Cortex of kidney (tissue), 1 donor: ENCODE measurements at places on chromosomes 7 and 10.

DNA sequence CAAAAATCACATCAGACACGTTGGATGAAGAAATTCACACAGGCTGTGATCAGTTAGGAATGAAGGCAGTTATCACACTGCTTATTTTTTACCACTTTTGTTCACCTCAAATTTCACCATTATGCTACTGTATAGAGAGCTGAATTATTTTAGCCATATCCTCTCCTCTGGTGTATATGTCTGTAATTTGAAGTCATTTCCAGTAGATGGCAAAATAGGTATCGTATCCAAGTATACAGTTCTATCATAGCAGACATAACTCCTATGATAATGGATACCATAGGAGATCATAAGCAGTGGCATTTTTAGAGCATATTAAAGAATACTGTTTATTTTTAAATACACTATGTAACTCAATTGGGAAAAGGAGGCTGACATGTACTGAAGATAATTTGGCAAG lies 909.7 kb downstream of the DNAJB9 start:
- no peak for DNase-seq

GRCh38 chr7:92909686-92910475 lies 73.5 kb upstream of the CDK6 start:
- DNase-seq, result no peak

DNA sequence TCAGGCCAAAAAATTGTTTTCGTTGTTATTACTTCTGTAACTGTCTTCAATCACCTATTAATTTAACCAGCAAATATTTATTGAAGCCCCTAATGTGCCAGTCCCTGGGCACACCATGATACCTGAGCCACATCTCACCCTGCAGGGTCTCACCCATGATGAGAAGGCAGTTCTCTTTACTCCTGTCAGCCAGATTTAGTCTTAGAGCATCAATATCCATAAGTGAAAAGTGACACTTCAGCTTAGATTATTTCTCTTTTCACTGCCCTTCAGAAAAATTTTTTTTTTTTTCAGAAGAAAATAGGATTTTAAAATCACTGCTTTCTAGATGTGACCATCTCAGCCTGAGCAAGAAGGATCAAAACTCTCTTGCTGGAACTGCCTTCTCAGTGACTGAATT lies 258.6 kb upstream of the NFE2L3 start:
- no peak for DNase-seq

GRCh38 chr7:104956753-104957450 lies 57.1 kb upstream of the KMT2E start:
- no peak for DNase-seq

GRCh38 chr7:154836021-154836448 lies 166.9 kb downstream of the PAXIP1 start:
- DNase-seq, result no peak

DNA sequence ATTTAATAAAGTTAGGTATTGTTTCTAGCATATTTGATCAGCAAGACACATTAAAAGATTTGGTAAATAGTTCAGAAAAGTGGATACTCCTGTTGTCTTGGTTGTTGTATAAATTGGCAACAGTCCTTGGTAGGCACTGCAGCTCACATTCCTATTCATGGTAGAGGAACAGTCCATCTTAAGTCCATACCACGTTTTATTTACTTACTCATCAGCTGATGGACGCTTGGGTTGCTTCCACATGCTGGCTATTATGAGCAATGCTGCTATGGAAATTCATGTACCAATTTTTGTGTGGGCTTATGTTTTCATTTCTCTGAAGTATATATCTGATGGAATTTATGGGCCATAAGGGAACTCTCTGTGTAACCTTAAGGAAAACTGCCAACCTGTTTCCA lies 43.3 kb downstream of the C10orf120 start:
- DNase-seq, result no peak

- no peak for DNase-seq
These were observed 9.7 kb upstream of the PPP1R35 start for GRCh38 chr7:100446040-100446439.

- DNase-seq, result no peak
These were observed 376.9 kb downstream of the CALN1 start for GRCh38 chr7:72035266-72035665.

DNA sequence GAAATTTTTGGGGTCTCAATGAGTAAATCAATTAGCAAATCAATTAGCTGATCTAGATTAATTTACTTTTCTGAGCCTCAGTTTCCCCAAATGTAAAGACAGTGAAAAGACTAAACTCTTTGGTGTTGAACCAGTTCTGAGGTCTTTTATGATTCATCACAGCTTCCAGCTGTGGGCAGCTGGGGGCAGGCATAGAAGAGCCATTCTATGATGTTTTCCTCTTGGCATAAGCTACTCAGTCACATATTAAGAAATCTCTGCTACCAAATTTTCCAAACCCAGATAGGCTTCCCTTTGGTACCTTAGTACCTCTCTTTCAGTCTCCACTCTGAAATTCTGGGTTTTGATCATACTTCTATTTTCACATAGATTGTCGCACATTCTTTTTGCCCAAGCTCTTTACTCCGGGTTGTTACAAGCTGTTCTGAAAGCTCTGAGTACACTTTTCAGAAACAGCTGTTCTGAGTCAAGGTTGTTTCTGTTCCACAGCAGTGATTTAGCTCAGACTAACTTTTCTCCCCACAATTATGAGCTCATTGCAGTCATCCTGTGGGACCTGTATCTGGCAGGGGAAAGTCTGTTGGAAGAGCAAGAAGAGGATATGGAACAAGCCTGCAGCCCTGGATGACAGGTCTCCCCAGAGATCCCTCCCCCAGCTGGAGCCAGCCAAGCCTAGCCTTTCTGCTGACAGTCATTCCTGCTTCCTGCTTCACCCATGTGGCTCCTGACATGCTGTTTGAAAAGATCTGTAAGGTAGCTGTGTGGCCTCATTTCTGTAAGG lies 599.6 kb upstream of the GHITM start:
- DNase-seq, result no peak

DNA sequence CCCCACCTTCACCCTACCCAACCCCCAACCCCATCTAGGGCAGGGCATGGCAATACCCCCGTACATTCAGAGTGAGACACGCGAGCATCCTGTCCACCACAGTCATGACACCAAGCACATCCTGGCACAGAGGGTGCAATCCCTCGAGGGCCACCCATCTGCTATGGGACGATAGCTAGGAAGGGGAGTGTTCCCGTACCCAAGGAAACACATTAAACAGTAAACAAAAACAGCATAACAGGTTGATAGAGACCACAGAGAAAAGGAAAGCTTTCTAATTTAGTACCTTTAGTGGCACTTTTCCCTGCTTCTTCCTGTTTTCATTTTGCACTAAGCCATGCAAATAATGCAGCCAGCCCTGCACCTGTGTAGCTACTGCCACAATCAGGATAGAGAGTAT lies 2.3 kb upstream of the SMKR1 start:
- no peak for DNase-seq

GRCh38 chr7:40758590-40758989 lies 623.8 kb downstream of the SUGCT start:
- DNase-seq, result no peak

DNA sequence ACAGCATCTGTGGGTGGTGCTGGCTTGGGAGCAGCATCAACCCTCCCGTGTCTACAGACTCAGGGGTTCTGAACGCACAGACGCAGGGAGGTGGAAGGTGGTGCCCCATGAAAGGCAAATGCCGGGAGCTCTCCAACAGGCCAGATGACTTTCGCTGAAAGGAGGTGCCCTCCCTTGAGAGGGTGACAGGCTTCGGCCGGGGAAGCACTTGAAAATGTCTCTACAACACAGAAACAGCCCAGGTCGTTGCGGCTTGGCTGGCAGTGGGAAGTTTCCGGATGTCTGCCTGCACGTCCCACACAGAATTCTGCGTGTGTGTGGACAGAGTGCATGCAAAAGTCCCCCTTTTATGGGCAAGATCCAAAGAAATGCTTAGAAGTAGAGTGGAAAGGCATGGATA lies 239.6 kb downstream of the SKAP2 start:
- no peak for DNase-seq

- no peak for DNase-seq
These were observed 66.9 kb downstream of the GLRX3 start for GRCh38 chr10:130202984-130203621.

- no peak for DNase-seq
These were observed 36.7 kb upstream of the ABLIM1 start for GRCh38 chr10:114694752-114695151.

- no peak for DNase-seq
These were observed 27.5 kb downstream of the OSBPL3 start for GRCh38 chr7:24952464-24952863.

DNA sequence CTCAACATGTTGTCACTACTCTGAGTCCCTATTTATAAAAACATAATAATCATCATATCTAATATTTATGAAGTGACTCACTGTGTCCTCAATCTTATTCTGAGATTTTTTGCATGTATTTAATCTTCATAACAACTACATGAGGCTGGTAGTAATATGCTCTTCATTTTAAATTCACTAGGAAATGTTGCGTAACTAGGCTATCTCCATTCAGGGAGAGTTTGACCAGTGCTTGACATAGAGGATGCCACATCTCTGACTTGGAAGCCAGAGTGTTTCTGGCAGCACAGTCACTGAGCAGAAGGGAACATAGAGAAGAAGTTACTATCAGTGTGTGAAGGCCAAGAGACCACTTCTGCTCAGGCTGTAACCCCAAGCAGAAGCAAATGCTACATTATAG lies 88.9 kb downstream of the FAM13C start:
- no peak for DNase-seq

- DNase-seq, result no peak
These were observed 263.8 kb downstream of the ARHGAP12 start for GRCh38 chr10:31664803-31665202.

- no peak for DNase-seq
These were observed 552.4 kb upstream of the MGMT start for GRCh38 chr10:128914681-128915080.

DNA sequence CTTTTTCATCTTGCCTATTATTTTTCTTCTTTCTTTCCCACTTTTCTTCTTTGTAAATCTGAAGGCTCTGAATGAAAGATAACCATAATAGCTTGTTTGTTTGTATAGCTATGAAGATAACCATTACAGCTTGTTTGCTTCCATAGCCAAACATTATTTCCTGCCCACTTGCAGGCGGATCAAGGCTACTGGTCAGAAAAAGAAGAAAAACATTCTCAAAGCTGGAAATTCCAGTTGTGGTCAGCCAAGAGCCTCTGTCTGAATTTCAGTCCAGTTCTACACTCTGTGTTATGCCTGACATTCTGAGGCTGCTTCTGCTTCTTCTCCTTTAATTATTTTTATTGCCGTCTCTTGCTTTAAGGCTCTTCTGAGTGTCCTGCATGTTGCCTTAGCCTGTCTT lies 48.9 kb downstream of the TMEM178B start:
- no peak for DNase-seq

- DNase-seq, result no peak
These were observed 152.3 kb downstream of the EGFR start for GRCh38 chr7:55171157-55171556.

- DNase-seq, result no peak
These were observed 146.4 kb downstream of the ANLN start for GRCh38 chr7:36535866-36536664.

DNA sequence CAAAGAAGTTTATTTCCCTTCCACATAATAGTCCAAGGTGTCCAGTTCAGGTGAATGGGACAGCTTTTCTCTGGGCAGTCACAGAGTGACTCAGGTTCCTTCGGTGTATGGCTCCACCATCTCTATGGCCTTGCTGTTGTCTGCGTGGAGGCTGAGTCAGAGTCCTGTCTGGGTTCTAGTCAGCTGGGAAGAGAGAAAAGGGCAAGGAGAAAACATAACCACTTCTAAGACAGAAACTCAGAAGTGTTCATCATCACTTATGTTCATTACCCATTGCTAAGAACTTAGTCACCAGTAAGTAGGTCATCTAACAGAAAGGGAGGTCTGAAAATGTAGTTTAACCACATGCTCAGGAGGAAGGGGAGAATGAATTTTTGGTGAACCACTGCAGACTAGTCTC lies 32.4 kb upstream of the CCDC7 start:
- DNase-seq, result no peak

- DNase-seq, result no peak
These were observed 251.0 kb upstream of the TAC1 start for GRCh38 chr7:97480772-97481390.

DNA sequence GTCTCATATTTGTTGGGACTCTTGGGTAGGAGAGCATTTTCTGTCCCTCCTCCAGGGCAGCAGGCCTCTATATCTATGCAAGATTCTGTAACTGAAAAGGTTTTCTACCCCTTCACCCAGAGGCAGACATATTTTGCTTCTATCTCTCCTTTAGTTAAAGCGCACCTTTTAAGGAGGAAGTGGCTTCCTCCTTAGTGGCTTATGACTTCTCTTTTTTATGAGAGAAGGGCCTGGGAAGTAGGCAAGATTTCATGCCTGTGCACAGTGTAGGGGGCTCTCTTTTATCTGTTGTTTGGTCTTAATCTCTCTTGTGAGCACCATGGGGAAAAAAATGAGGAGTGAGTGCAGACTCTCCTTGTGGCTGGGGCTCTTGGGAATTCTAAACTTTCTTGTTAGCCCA lies 122.1 kb downstream of the LRMDA start:
- no peak for DNase-seq

DNA sequence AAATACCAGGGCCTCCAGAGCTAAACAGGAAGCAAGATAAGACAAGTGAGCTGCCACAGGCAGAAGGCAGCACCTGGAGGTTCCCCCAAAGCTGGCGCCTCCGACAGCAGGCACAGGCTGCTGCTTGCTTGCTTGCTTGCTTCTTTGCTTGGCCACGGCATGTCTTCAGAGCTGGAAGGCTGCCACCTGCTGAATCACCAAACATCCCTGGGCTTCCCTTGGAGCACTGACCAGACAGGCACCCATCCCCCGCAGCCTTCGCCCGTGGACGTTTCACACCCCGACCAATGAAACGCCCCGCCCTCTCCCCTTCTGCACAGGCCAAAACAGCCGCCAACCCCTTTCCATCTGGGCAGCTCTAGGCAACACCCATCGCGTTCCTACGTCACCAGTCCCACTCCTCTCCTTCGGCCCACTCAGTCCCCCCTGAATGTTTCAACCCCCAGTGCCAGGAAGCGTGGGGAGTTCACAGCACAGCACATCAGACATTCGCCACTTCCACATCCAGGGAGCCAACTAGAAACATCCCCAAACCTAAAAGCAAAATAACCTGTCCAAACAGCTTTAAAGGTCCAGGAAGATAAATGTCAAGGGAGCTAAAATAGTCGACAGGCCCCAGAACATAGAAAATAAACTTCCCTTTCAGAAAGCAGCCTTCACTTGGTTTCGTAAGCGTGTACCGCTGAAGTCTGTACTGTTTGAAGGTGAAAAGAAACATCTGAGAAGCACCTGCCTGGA lies 1.6 kb downstream of the SGMS1 start:
- no peak for DNase-seq

- DNase-seq, result no peak
These were observed 577 bp downstream of the DNAJB9 start for GRCh38 chr7:108570146-108570755.

GRCh38 chr7:70693321-70693685 lies 438.6 kb upstream of the GALNT17 start:
- no peak for DNase-seq
